ENCODE measurements at places on chromosomes 11 and 22.

DNA sequence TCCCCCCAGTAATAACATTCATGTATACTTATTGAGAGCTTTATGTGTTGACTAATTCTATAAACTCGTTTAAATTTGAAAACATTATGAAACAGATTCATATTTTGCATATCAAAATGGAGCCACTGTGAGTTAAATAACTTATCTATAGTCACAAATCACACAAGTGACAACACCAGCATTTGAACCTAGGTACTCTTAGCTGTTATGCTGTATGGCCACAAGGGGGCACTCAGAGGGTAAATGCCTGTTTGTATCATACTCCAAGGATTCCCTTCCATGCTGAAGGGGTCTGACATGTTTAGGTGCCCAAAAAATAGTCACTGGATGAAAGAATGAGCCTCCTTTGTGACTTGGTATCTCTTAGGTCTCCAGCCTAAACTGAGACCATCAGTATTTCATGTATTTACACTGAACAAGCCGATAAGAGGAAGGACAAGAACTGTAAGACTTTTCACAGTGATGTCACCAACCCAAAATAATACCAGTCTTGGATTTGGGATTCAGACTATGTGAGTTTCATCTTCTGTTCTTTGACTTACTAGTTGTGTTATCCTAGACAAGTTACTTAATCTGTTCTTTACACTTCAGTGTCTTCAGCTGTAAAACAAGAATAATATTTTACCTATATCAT is 12.2 kb upstream of the OR52D1 start:
- DNase-seq, result peak; percentile 7

- DNase-seq, result no peak
Observed at GRCh38 chr11:48172818-48173609, 43.6 kb upstream of the OR4B1 start.

DNA sequence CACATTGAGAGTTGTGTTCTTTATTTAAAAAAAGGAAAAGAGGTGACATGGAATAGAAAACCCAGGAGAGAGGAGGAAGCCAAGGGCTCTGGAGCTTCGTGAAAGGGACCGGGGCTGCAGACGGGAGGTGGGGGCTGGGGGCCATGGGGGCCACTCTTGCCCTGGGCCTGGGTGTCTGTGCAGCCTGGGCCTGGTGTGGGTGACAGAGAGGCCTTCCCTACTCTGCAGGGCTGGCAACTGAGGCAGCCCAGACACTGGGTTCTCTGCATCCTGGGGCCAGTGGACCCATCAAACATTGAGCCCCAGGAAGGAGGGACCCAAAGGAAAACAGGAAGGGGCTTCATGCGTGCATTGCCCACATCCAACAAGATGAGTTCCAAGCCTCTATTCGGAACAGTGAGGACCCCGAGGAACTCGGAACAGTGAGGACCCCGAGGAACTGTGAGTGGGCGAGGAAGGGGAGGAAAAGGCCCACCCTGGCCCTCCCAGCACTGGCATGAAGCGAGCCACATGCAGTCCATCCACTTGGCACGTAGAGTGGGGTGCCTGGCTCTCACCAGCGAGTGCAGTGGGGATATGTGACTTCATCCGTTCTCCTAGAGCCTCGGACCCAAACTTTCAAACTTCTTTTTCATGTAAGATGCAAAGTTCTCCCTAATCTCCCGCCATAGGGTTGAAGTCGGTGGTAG is 1121.6 kb downstream of the BRD1 start:
- no peak for DNase-seq

DNA sequence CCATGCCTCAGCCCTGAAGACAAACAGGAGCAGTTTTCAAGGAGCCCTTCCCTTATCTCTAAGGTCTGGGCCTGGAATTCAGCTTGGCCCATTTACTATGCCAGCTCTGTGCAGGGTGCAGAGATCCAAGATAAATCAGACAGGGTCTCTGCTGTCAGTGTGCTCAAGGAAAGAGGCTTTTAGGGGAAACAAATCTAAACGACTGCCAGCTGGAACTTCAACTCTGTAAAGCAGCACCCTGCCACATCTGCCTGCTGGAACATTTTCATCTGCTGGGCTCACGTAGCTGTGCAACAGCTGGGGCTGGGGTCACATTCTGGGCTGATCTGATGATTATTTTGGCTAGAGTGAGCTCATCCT is 19.8 kb upstream of the EHF start:
- peak; percentile 48 for DNase-seq

GRCh38 chr11:1936072-1936780 is 10.9 kb upstream of the MRPL23 start:
- DNase-seq, result no peak

GRCh38 chr22:33389936-33390335 is 331.8 kb upstream of the SYN3 start:
- no peak for DNase-seq

DNA sequence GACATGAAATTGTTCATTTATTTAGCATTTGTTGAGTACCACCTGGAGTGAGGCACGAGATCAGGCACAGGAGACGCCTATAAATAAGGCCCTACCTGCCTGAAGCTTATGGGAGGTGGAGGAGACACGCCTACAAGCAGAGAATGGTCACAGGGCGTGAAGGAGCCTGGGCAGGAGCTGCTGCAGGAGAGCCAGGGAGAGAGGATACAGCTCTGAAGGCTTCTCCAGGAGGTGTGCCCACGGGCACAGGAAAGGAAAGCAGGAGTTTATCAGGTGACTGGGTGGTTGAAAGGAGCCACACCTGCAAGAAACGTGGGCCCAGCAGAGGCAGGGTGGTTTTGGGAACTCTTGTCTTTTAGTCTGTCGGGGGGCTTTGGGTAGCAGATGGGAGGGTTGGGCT is 70.3 kb downstream of the BMAL1 start:
- DNase-seq, result no peak

DNA sequence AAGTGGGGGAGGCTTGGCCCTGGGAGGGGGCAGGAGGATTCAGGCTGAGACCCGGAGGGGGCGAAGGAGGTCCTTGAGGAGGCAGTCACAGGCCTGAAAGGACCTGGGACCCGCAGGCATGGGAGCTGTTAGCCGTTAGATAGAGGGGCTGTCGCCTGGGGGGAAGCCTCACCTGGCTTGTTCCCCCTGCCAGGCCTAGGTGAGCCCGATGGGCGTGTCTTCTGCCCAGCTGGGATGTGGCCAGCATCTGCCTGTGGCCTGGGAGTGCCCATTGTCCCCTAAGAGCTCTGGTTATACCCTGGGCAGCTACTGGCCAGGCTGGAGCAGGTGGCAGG is 1.8 kb upstream of the DUSP8 start:
- DNase-seq, result no peak

GRCh38 chr11:15839061-15839460 is 517.3 kb downstream of the SOX6 start:
- DNase-seq, result no peak

DNA sequence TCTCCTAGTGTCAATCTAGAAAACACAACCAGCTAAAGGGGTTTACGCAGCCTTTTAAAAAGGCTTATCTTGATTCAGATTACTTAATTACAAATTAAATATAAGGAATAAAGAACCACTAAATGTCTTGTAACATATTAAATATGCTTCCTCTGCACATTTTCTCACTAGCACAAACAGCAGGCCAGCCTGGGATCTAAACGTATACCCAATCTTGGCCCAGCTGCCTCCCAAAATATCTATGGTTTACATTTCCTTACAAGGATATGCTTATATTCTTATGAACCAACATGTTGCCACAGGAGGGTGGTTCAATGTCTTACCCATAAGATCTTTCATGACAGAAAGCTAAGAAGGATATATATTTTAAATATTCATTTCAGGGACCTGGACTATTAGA is 7.7 kb downstream of the LGR4 start:
- no peak for DNase-seq

GRCh38 chr11:100939571-100939970 is 190.0 kb downstream of the PGR start:
- no peak for DNase-seq

- peak; percentile 58 for DNase-seq
Observed at GRCh38 chr11:67270256-67271204, 4.3 kb downstream of the GRK2 start.

- DNase-seq, result no peak
Observed at GRCh38 chr22:22164541-22165272, 79.9 kb upstream of the VPREB1 start.

- no peak for DNase-seq
Observed at GRCh38 chr22:38792833-38793232, 1.1 kb downstream of the DNAL4 start.

- DNase-seq, result no peak
Observed at GRCh38 chr11:44573333-44573732, 7.9 kb downstream of the CD82 start.

- DNase-seq, result no peak
Observed at GRCh38 chr11:70526116-70527045, 128.1 kb downstream of the CTTN start.

- no peak for DNase-seq
Observed at GRCh38 chr11:28242596-28242995, 134.4 kb downstream of the METTL15 start.
